Activated CD4-positive, alpha-beta T cell treated with anti-CD3 and anti-CD28 coated beads, Interleukin-2, amount 50 U/mL, for 24 hours (primary cell): ENCODE measurements at places on chromosomes 3 and 15.

- no peak for DNase-seq
Observed at GRCh38 chr3:76733073-76733759, 306.7 kb upstream of the ROBO2 start.

DNA sequence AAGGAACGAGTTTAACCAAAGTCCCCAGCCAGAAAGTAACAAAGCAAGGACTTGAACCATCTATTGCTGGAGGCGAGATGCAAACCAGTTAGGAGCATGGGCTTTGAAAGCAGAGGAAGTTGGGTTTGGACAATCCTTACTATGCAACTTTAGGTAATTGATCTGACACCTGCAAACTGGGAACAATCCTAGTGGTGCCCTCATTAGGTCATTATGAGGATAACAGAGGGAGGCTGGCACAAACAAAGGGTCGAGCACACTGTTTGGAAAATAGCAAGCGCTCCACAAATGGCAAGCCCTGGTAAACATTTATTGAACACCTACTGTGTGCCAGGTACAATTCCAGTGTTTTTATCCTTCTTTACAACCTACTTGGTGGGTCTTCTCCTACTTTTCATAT is 45.6 kb downstream of the WNT5A start:
- no peak for DNase-seq

DNA sequence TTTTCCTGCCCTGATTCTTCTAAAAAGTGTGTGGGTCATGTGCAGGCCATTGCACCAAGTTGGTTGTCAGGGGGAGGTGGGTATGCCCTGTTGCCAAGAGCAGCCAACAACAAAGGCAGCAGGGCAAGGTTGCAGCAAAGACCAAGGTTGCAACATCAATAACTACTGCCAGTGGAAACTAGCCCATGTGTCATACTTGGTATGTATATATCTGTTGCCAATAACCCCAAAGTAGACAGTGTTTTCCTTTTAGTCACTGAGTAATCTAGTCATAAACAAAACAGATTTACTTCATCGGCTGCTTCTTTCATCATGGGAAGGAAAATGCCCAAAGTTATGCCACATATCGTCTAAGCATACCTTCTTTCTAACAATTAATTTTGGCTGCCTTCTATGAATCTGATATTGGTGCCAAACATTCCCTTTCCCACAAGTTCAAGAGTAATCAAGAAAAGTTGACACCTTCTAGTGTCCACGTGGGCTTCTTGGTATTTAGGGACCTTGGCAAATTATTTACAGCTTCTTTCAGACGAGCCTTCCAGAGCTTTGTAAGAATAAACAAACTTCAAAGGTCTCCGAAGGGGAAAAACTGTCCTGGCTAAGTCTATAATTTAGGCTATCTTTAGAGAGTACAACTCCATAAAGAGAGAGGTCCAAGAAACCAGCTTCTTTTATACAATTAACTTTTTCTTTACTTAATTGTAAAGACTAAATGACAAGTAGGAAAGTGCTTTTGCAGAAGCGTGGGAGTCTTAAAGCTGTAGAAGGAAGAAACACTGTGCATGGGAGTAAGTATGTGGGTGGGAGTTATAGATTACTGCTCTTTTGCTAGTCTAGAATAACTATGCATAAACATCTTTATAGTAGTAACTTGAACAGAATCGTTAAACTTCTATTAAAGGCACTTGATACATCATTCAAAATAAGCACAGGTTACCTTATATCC is 10.0 kb upstream of the MBNL1 start:
- no peak for DNase-seq

- no peak for DNase-seq
Observed at GRCh38 chr3:187802928-187803259, 57.6 kb upstream of the BCL6 start.

DNA sequence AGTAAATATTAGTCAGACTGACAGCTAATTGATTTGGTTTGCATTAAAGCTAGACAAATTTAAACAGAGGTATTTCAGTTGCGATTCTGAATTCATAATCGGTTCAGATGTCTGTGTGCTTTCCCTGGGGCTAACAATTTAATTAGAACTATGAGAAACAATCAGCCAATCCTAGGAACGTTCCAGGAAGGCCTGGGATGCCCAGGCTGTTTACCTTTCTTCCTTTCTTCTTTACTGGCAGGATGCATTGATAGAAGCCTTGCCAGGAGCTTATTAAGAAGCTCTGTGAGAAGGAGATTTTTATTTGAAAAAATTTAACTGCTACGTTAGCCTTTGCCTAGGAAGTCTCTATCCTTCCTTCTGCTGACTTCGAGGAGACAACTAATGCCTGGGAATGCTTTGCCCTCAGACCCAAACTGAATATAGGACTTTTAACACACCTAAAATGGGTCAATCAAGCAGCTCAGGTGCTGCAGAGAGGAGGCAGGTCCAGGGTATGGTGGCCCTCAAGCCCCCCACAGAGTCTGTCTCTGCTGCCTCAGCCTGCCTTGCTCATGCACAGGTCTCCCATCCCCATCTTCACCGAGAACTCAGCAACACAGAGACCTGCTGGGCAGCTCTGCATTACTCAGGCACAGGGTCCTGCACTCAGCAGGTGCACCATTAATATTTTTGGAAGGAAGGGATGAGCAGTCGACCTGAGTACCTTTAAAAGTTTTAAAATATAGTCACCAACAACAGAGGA is 48.5 kb downstream of the PCSK6 start:
- DNase-seq: no peak

GRCh38 chr3:72560846-72561675 is 287.2 kb downstream of the SHQ1 start:
- no peak for DNase-seq

- no peak for DNase-seq
Observed at GRCh38 chr3:41881233-41881821, 80.6 kb downstream of the ULK4 start.

GRCh38 chr15:39313467-39313866 is 267.4 kb upstream of the THBS1 start:
- no peak for DNase-seq

DNA sequence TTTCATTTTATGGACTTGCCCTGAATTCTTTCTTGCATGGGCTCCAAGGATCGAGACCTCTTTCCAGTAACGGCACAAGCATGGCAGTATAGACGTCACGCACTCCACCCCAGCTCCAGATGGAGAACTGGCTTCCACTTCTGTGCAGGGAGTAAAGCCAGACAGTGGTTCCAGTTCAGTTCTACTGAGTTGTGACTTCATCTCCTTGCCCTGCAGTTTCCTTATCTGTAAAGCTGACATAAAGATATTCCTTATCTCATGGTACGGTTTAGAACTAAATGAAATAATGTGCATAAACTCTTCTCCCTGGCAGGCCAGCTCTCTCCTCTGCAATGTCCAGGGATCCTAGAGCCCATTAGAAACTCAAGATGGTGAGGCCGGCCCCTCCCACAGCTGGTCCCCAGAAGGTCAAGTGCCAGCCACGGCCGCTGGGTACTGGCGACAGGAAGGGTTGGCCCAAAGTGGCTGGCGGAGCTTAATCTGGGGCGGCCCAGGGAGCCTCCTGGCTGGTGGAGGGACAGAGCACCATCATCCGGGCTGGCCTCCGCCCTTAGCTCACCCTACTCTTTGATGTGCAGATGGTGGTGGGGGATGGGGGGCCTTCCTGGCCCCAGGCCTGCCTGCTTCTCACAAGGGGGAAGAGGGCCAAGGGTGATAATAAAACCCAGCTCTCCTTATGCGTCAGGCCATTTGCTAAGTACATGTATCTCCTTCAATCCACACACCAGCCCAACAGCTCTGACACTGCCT is 7.2 kb downstream of the MESP2 start:
- no peak for DNase-seq

GRCh38 chr3:81154611-81155143 is 606.8 kb downstream of the GBE1 start:
- no peak for DNase-seq

DNA sequence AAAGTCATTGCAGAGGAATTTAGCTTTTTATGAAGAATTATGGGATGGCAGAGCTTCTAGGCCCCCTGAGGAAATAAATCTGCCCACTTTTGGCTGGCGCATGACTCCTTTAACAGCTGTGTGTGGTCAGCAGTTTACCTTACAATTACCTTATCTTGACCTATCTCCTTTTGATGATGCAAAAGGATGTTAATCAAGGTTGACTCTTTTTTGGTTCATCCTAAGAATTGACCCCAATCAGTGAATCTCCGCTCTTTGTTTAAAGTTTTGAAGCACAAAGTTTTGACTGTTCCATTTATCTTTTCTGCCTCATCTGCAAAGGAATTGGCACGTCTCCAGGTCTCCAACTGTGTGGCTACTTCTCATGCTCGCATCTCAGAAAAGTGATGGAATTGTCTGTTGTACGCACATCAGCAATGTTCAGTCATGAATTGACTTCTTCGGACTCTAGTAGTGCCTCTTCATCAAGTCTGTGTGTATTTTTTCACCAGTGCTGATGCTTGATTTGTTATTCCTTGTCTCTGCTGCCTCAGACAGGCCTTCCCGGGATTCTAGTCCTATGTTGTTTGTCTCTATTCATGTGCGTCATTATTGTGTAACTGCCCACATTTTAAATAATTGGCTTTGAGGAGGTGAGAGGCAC is 196.2 kb upstream of the CFAP20DC start:
- DNase-seq: no peak

DNA sequence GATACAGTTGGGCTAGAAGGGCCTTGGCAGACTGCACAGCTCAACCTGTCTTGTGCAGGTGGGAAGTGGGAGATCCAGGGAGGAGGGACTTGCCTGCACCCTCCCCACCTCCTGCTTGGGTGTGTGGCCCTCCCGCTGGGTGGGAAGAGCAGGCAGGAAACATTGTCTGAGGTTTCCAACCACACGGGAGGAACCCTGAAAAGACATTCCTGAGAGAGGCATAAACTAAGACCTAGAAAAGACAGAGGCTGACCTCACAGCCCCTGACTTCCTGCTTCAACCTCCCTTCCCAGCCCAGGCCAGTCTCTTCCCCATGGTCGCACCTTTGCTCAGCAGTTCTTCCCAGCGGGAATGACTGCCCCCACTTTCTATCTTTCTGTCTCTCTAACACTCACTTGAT is 46.3 kb upstream of the INSYN1 start:
- no peak for DNase-seq

DNA sequence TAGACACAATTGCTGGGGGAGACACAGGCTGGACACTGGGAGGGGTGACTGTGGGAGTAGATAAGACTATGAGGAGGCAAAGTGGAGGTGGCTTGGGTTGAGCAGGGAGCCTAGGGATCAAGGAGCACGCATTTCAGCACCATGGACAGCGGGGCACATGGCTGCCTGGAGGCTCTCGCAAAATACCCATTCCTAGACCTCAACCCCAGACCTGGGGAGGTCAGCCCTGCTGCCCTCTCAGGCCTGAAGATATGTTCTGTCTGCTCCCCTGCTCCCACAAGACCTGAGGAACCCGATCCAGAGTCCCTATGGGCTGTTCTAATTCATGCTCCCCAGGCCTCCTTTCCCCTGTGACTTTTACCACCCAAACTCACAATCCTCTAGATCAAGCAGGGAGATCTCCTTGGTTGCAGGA is 16.0 kb upstream of the CPEB1 start:
- DNase-seq: no peak

- DNase-seq: no peak
Observed at GRCh38 chr15:57183614-57184344, 192.5 kb upstream of the CGNL1 start.

- no peak for DNase-seq
Observed at GRCh38 chr3:89306540-89306939, 199.1 kb downstream of the EPHA3 start.

DNA sequence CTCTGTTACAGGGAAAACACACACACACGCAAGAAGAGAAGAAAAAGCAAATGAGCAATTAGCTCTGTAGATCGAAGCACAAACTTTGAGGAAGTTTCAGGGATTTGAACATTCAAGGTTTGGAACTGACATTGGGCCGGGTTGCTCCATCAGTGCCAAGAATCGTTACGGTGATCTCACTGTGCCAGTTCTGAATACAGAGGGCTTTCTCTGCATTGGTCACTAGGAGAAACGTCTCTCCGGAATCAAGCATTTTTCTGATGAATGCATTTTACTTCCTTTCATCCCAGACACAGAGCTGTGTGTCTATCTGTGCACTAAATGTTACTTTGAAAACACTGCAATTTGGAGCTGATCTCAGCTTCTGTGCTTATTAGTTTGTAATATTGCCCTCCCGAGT is 11.2 kb downstream of the HRH1 start:
- DNase-seq: no peak

GRCh38 chr3:81666502-81667121 is 94.8 kb downstream of the GBE1 start:
- DNase-seq: no peak

GRCh38 chr3:64048631-64049061 is 25.4 kb upstream of the PSMD6 start:
- DNase-seq: no peak

GRCh38 chr3:129609591-129610182 is 3.2 kb upstream of the PLXND1 start:
- no peak for DNase-seq

GRCh38 chr3:154552338-154552737 is 122.3 kb upstream of the GPR149 start:
- no peak for DNase-seq

GRCh38 chr3:8702560-8702959 is 31.0 kb upstream of the CAV3 start:
- DNase-seq: no peak

GRCh38 chr15:100987143-100987542 is 68.0 kb downstream of the LRRK1 start:
- no peak for DNase-seq

DNA sequence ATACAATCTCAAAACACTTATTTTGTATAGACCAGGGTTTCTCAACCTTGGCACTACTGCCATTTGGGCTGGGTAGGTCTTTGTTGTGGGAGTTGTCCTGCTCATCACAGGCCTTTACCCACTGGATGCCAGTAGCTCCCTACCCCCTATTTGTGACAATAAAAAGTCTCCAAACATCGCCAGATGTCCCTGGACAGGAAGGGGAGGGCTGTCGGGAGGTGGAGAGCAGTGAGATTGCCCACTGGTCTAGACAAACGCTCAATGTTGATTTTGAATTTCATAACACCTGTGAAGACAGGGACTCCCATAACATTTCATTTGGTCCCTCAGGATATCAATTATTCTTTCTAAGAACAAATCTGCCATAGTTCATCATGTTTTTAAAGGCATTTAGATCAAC is 151.7 kb upstream of the PTPRG start:
- no peak for DNase-seq

GRCh38 chr15:94056314-94056713 is 175.0 kb upstream of the MCTP2 start:
- no peak for DNase-seq

GRCh38 chr3:58158442-58159153 is 52.2 kb downstream of the DNASE1L3 start:
- DNase-seq: no peak
